ENCODE measurements at places on chromosomes 7 and 10.

DNA sequence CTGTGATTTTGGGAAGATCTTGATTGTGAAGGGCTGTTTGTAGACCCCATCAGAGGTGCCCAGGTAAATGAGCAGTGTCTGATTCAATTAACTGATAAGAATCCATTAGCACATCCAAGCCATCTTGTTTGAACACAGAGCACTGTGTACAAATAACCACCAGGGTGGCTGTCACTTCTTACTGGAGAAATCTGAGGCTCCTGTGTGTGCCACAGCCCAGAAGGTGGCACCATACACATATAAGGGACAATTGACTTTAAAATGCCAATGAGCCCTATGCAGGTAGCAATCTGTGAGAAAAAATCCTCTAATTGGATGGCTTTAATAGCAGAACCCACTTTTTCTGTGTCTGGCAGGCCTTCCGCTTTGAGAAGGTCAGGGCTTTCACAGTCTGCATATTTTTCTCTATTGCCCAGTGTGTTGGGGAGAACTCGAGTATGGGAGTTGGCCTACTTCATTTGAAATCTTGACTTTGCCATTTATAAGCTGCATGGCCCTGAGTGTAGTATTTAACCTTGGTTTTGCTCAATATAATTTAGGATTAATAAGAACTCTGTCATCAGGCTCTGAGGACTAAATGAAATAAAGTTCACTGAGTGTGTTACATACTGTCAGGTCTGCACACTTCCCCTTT, 517.4 kb downstream of the CCSER2 start:
- DNase-seq: no peak

GRCh38 chr10:66678521-66678920, 247.3 kb upstream of the LRRTM3 start:
- no peak for DNase-seq

DNA sequence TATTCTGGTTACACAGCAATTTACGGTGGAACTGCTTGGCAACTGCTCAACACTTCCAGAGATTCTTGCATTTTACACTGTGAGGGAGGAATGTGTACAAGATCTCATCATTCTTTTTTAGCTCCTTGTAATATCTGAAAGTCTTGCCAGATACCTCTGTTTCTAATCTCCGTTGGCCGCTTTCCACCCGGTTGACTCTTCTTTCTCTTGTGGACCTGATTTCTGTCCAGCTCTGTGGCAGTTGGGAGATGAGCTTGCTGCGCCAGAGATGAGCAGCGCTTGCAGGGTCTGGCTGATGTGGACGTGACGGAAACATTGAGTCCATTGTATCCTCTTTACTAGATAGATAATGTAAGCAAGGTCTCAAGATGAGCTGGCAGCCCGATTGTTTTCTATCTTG, 27.6 kb downstream of the SPAG6 start:
- DNase-seq: no peak

DNA sequence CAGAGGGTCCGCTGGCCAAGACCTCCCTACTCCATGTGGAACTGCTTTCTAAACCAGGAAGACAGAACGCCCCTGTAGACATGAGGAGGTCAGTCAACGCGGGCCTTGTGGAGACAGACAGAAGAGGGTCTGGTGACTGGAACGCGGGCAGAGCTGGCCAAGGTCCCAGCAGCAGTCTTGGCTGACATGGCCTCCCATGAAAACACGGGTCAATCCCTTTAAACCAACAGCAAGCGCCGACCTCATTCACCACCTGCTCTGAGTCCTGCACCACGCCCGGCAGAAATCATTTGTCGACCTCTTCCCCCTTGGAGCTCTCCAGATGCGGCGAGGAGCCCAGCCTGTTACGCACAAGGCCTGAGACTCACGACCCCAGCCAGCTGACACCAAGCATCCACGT, 78.5 kb downstream of the ZRANB1 start:
- DNase-seq: no peak

DNA sequence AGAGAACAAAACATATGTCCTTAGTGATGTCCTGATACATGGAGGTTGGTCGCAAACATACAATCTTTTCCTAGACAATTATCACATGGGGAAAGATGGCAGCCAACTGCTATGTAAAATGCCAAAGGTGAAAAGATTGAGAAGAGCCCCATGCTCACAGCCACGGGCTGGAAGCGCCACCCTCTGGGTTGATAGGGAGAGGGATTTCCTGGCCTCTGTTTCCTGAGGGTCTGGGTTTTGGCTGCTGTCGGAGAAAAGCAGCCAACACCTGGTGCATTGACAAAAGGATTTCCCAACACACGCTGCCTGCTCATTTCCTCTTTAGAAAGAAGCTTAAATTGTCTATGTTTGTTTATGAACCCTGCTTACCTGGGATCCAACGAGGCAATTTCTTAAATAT, 43.8 kb downstream of the ITIH5 start:
- no peak for DNase-seq

All from RCC 7860 (cell line).